CD4-positive, alpha-beta T cell treated with Interleukin-12 subunit alpha and Interleukin-12 subunit beta, for 1 hour (primary cell): ENCODE measurements at places on chromosomes 1 and 21.
A peak's percentile ranks its signal among the peaks of the same experiment; 100 is the strongest.

- no peak for DNase-seq
Measured at GRCh38 chr1:162373541-162374260, 3.0 kb downstream of the SPATA46 start.

DNA sequence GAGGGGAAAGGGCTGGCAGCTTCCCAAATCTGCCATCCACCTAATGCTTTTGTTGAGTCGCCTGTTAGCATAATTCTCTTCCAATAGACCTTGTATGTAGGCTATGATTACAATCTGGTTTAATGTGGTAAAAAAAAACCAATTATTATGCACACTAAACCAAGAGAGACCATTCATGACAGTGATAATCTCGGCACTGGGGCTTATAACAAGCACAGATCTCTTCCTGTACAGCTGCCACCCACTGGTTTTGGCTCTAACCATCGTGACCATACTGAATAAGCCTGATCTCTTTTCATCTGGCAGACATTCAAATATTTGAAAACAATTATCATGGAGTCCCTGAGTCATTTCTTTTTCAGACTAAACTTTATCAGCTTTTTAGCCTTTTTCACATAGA is 12.0 kb upstream of the SYT14 start:
- no peak for DNase-seq

GRCh38 chr1:198523182-198523950 is 17.1 kb downstream of the ATP6V1G3 start:
- peak; percentile 63 for DNase-seq

DNA sequence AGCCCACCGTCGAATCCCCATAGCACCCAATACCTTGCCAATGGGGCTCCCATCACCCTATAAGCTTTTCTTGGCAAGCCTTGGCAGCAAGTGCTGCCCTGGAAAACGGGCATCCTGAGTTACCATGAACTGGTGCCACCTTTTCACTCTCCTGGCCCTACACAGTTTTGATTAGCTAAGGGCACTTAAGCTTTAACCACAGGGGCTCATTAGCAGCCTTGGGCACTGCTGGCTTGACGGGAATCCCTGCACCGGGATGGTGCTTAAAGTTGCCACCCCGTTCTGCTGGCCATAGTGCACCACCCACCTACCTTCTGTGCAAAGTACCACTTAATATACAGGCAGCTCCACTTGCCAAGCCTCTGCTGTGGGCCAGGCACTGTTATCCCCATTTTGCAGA is 13.7 kb downstream of the PARS2 start:
- no peak for DNase-seq

- no peak for DNase-seq
Measured at GRCh38 chr1:47853059-47853458, 144.1 kb downstream of the TRABD2B start.

GRCh38 chr1:201487742-201488141 is 18.8 kb upstream of the PHLDA3 start:
- DNase-seq, result no peak

GRCh38 chr1:162145280-162145965 is 75.9 kb downstream of the NOS1AP start:
- no peak for DNase-seq

- no peak for DNase-seq
Measured at GRCh38 chr1:15410884-15411245, 1.2 kb downstream of the EFHD2 start.

- DNase-seq, result no peak
Measured at GRCh38 chr1:14476170-14476955, 122.1 kb upstream of the KAZN start.

GRCh38 chr1:17605582-17606344 is 66.3 kb downstream of the ARHGEF10L start:
- no peak for DNase-seq
